Stimulated activated CD8-positive, alpha-beta memory T cell treated with anti-CD3 and anti-CD28 coated beads, Interleukin-7, amount 100 ng/mL, for 1 hour (primary cell): ENCODE measurements at places on chromosomes 11 and 22.

DNA sequence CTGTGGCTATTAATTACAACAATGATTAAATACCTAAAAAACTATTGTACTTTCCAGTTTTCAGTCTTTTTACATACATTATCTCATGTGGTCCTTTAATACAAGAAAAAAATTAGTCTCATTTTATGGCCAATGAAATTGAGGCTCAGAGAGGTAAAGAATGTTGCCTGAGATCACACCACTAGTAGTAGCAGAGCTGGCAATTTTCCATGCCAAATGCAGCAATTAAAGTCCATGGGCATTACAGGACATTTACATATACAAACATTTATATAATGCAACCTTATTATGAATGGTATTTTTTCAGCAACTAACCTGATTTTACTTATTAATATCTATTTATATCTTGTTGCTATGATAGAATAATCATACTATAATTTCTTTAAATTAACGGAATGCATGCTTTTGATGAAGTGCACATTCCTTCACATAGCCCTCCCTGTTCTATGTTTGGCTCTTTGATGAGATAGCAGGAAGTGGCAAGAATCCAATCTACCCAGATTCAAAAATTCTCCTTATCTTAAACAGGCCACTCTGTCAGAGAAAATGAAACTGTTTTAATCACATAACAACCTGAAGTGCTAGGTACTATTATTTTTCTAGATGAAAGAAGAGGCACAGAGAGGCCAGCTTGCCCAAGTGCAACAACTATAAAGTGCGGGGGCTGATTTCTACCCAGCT lies 120.9 kb upstream of the LDLRAD3 start:
- DNase-seq, result no peak

DNA sequence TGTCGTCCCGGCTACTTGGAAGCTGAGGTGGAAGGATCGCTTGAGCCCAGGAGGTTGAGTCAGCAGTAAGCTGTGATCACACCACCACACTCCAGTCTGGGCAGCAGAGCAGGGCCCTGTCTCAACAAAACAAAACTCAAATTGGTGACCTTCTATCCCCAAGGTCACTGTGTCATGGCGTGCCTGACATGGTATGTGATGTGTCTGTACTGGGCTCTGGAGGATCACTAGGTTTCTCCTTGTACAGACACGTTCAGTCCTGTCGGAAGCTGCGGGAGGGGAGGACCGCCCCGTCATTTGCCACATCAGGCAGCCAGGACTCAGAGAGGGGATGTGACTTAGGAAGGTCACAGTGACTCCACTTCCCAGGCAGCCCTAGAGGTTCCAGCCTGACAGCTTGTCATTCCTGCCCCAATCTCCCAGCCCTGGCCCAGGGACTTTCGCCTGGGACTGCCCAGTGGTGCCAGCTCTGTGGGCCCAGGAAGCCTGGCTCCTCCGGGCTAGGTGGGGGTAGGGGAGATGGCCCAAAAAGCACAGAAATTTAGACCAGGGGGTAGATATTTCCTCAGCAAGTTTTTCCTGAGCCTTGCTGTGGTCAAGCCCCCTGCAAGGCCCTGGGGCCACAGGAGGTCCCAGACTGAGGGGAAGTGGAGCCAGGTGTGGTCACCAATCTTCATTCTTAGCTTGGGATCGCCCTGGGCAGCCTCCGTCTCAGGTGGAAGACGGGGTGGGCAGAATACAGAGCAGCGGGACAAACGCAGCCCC lies 53.2 kb downstream of the TRIOBP start:
- no peak for DNase-seq

GRCh38 chr22:23688571-23688970 lies 2.2 kb upstream of the RGL4 start:
- no peak for DNase-seq

DNA sequence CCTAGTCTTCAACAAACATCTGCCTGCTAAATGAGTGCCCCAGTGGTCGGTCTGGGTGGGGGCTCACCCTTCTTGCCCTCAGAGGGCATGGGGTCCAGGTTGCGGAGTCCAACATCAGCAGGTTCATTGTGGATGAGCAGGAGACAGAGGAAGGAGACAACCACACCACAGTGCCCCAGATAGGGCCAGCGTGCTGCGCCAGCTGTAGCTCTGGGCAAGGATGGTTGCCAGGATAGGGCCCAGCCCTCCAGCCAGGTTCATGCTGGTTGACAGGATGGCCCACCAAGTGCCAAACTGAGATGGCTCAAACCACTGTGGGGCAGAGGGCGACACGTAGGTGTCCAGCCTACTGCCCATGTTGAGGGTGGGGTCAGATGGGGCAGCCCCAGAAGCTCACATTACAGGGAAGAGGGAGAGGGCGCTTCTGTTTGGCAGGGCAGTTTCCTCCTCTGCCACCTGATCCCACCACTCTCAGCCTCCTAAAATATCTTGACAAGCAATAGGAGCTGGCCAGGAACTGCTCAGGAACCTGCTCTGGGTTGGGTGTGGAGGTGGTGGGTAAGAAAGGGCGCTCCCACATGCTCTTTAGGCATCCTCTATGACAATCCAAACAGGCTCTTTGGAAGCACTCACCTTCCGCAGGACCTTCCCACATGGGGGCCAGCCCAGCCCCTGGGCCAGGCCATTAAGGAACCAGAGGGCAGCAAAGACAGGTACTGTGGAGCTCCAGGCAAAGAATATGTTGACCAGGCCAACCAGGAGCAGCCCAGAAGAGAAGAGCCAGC lies 2.9 kb downstream of the SLC37A4 start:
- DNase-seq, result no peak

- no peak for DNase-seq
Observed at GRCh38 chr11:37963440-37963839, 1365.4 kb upstream of the RAG2 start.

- no peak for DNase-seq
Observed at GRCh38 chr22:41687901-41688364, 734 bp downstream of the SNU13 start.

DNA sequence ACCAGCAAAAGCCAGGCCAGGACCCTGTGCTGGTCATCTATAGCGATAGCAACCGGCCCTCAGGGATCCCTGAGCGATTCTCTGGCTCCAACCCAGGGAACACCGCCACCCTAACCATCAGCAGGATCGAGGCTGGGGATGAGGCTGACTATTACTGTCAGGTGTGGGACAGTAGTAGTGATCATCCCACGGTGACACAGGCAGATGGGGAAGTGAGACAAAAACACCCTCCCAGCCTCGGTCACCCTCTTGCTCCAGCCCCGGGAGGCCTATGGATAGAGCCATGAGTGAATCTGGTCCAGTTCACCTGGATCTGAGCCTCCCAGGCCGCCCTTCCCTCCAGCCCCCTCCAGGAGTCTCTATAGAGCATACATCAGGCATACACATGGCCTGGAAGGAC lies 115.2 kb upstream of the IGLL5 start:
- DNase-seq, result no peak

DNA sequence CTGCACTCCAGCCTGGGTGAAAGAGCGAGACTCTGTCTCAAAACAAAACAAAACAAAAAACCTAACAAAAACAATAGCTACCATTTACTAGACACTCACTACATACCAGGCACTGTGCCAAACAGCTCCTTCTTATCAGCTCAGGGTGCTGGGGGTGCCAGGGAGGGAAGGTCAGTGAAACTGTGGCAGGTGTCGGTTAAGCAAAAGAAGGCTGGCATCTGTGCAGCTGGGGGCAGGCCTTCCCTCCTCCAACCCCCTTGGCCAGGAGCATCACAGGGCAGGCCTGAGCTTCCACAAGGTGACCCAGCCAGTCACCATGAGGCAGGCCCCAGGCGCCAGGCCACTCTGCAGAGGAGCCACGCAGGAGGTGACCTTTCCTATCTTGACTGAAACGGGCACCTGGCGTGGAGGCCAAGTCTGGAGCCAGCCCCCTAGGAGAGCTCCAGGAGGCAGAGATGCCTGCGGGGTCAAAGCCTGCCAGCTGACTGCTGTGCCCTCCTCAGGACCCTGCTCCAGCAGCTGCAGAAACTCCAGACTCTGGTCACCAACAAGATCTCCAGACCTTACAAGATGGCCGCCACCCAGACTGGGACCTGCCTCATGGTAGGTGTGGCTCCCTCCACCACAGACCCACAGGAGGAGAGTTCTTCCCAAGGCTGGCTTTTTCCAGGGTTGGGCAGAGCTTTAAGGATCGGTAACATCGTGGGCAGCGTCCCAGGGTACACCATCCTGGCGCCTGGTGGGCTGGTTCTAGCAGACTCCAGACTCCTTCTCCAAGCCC lies 31.3 kb upstream of the DGKZ start:
- DNase-seq, result no peak

DNA sequence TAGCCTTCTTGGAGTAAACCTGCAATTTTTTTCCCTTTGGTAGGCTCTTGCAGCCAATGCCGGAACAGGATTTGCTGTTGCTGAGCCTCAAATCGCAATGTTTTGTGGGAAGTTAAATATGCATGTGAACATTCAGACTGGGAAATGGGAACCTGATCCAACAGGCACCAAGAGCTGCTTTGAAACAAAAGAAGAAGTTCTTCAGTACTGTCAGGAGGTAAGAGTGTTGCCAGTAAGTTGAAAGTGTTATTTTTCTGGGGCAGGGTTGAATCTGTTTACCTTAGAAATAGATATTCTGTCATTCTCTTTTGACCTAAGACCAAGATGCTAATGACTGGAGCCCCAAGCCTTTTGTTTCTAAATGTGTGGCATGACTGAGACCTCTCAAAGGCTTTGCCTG lies 39.7 kb downstream of the APLP2 start:
- DNase-seq, result no peak

DNA sequence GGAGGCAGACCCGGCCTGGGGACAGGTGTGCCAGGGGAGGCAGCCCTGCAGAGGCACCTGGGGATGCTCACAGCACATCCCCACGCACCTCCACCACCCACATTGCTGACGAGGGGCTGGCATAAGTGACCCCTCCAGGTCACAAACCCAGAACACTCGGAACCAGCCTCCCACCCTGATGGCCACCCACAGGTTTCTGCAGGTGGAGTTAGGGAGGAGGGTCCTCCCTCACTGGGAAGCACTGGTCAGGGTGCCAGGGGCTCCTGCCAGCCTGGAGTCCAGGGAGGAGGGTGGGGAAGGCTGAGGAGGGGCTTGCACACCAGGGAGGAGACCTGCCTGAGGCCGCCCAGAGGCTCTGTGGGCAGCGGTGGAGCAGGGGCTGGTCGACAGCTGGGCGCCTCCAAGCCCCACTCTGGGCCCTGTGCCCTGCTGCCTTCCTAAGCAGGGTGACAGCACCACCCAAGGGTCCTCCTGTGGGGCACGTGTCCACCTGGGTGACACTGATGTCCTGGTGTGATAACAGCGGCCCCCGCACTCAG lies 51.0 kb upstream of the CARS1 start:
- no peak for DNase-seq

DNA sequence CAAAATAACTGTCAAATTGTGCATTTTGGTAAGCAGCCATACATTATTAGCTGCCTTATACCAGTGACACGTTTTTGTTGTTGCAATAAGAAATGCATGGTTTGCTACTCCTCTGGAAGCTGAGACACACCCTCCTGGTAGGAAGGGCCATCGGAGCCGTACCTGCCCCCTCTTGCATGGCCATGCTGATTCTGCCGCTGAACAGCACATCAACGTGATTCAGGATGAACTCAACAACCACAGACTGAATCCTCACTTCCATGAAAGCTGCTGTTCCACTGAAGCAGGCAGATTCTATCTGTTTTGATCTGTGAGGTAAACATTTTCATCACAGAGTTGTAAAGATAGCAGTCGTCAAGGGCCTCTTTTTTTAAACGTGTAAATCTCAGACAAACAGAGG lies 38.6 kb upstream of the TP53AIP1 start:
- DNase-seq, result no peak

- no peak for DNase-seq
Observed at GRCh38 chr11:12542186-12542935, 131.9 kb upstream of the TEAD1 start.

DNA sequence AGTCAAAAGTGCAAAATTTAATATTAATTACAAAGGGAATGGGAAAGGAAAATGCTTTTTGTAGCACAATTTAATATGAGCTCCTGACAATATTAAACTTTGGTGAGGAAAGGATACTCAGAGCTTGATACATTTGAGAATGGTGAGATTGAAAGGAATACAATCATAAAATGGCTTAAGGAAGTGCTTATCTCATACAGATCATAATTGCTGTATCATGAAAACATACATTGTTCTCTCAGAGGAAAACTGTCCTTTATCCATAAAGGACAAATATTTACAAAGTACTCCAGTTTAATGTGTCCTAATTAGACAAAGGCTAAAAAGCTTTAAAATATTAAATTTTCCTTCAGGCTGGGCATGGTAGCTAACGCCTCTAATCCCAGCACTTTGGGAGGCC lies 260.4 kb downstream of the TMEM135 start:
- DNase-seq, result no peak

GRCh38 chr22:29393019-29393608 lies 4.7 kb upstream of the AP1B1 start:
- DNase-seq, result no peak

DNA sequence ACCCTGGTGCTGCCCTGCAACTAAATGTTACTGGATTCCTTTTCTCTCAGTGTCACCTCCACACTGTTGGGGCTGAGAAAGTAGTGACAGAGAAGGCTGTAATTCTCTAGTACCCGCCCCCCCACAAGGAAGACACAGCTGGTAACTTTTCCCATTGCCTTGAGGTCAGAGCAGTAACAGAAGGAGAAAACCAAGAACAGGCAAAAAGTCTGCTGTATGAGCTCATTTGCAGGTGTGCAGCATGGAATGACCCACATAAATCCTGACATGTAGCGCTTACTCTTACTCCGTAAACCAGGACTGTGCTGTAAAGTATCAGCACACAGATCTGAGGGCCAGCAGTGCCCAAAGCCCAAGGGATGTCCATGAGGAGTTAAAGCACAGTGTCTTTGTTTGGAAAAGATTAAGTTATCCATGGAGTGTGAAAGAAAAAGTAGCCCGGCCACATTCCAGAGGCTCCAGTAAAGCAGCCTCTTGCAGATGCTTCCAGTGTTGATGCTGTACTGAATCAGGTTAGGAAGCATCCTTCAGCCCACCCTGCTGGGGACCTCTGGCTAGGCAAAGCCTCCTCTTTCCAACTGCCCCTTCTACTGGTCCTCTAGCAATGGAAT lies 120.7 kb downstream of the PLEKHA7 start:
- no peak for DNase-seq

DNA sequence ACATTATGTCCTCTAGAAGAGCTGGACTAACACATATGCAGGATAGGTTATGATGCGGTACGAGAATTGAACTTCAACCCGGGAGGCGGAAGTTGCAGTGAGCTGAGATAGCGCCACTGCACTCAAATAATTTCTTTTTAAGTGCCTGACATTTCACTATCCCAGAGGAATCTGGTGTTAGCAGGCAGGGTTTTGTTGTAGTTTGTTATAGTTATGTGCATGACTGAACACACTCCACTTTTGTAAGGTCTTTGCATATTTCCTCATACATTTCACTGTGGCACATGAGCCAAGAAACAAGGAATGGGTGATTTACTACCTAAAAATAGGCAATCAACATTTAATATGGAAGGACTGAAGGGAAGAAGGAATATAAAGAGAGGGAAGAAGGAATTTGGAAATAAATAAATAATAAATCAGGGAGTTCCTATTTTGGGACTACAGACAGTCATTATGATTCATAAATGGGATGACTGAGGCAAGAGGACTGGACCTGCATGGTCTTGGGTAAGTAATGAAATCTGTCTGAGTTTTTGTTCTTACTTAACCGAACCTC lies 8.7 kb upstream of the HIPK3 start:
- no peak for DNase-seq
